Activated naive CD4-positive, alpha-beta T cell treated with anti-CD3 and anti-CD28 coated beads, Interleukin-2, amount 10 ng/mL, durations not matched to agents 7 days and 5 days (primary cell): ENCODE measurements at places on chromosomes 2 and 18.
A peak's percentile ranks its signal among the peaks of the same experiment; 100 is the strongest.

DNA sequence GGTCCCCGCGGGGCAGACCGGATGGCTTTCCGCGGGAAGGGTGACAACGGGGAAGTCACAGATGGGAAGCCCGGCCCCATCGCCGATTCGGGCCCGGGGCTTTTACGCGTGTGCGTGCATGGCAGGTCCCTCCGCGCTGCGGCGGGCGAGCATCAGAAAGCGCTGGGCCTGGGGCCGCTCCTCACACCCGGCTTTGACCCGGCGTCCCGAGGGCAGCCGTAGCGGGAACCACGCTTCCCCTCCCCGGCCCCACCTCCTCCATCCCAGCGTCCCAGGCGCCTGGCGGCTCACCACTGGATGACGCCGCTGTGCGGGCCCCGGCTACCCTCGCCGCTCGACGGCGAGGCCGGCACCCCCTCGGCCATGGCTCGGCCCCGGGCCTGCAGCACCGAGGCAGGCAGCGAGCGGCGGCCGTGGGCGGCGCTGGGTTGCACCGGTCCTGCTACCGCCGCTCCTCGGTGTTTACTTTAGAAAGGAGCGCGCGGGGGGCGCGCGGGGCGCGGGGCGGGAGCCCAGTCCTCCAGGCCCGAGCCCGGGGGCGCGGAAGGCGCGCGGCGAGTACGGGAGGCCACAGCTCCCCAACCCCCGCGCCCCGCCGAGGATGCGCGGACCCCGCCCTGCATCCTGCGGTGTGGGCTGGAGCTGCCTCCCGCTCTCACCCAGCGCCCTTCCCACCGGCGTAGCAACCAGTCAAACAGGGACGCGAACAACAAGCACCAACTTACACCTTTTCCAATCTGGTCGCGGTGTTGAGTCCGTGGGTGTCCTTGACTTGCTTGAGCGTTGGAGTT lies 806 bp downstream of the RFX8 start:
- DNase-seq = peak; percentile 61

GRCh38 chr2:109447251-109447661 lies 166.5 kb downstream of the SEPTIN10 start:
- no peak for DNase-seq

- no peak for DNase-seq
These were observed 48.7 kb downstream of the TTC39C start for GRCh38 chr18:24063121-24063731.

- no peak for DNase-seq
These were observed 407.0 kb downstream of the DSEL start for GRCh38 chr18:67109535-67109934.

GRCh38 chr2:227038550-227039189 lies 125.3 kb downstream of the COL4A4 start:
- no peak for DNase-seq

GRCh38 chr2:74812787-74813590 lies 20.9 kb upstream of the HK2 start:
- DNase-seq = no peak

- DNase-seq = no peak
These were observed 1.0 kb upstream of the HDAC4 start for GRCh38 chr2:239401881-239402233.

DNA sequence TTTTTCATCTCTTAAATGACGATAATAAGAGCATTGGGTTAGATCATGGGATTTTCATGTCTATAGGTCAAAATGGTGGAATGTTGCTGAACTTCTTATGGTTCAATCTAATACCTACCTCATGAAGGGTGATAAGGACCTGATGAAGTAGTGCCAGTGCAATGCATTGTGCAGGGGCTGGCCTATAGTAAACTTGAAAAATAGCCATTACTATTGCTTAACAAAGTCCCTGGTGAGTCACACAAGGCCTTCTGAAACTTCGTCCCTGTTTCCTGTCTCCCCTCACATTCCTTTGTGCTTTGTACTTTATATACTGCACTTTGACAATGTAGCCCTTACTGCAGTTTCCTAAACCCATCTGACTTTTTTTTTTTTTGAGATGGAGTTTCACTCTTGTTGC lies 515.9 kb downstream of the SLC4A3 start:
- DNase-seq = no peak

DNA sequence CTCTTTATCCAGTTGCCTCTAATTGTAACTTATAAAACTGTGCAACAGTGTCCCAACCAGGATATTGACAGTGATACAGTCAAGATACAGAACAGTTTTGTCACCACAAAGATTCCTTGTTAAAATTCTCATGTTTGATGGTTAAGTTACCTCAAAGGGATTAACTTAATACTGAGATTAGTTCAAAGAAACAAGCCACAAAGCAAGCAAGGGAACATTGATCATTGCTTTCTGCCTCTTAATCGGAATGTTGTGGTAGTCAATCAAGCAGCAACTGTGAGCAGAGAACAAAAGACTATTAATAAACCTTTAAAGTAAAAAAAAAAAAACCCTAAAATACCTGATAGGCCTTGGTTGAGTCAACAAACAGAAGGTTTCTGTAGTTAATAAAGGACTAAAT lies 352.3 kb downstream of the PARD3B start:
- no peak for DNase-seq

- DNase-seq = no peak
These were observed 1.4 kb downstream of the TM4SF20 start for GRCh38 chr2:227377467-227378351.

GRCh38 chr2:170812710-170813600 lies 3.7 kb upstream of the GAD1 start:
- no peak for DNase-seq

DNA sequence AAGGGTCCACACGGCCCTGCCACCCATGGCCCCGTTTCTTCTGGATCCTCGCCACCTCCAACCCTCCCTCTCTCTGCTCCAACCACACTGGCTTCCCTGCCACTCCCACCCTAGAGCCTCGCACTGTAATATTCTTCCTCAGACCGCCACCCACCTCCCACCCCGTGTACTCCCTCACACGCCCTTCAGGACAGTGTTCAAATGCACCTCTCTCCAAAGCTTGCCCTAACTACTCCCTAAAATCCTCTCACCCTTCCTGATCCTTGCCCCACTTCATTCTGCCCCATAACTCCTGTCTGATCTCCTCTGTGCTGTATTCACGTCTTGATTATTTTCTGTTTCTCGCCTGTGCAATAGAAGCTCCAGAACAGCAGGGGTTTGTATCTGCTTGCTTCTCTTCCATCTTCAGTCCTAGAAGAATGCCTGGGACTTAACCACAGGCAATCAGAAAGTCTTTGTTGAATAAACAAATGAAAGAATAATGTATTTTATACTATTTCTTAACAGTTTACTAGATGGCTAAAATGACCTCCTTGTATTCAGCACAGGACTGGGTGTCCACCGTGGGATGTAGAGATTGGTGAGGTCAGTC lies 25.5 kb downstream of the EPB41L3 start:
- DNase-seq = no peak

- DNase-seq = no peak
These were observed 57.6 kb upstream of the THUMPD2 start for GRCh38 chr2:39836638-39837037.

DNA sequence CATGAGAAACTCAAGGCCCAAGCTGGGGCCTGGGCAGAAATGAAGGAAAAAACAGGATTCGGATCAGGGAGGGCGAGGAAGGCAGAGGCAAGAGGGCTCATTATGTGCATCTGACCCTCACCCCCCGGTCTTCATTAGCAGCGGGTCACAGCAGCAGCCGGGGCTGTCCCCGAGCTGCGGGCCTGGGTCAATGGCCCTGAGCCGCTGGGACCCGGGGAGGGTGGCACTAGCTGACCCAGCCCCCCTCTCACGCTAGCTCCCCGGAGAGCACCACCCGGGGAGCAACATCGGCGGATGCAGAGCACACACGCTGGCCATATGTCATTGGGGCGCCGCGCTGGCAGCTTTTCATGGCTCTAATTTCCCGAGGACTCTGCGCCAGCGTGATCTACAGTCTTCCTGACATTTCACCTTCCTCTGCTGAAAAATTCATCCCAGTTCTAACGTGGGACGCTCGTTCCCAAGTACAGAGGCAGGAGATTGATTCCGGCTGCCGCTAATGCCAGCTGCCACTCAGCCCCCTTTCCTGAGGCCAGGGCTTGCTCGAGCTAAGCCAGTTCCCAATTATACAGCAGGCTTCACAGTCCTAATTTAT lies 63.7 kb downstream of the EIPR1 start:
- no peak for DNase-seq

DNA sequence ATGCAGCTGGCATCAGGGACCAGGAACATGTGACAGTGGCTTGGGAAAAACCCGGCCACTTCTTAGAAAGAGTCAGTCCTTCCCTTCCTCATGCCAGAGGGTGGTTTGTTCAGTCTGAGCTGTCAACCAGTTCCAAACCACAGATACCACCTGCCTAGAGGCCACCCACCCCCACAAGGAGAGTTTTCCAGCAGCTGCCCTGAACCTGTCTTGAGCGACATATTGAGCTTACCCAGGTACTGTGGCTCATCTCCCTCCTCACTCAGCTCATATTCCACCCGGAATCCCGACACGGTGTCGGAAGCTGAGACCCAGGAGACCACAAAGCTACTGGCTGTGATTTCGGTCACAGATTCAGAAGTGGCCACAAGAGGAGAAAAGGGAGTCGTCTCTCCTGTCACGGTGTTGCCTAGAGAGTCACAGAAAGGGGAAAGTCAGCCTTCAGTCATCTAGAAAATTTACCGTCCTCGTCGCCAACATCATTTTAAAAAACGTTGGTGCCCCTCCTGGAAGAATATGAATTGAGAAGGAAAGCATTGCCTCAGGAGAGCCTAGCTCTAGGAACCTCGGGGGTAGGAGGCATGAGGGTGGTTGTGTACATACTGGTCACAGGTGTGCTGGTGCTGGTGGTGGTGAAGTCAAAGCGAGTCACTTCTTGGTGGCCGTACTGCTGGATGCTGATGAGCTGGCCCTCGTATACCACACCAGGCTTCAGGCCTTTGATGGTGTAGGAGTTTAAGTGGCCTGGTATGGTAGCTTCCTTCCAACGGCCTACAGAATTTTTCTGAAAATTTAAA lies 26.3 kb downstream of the FN1 start:
- no peak for DNase-seq

- DNase-seq = no peak
These were observed 234.9 kb upstream of the RASGRP3 start for GRCh38 chr2:33241581-33241980.

DNA sequence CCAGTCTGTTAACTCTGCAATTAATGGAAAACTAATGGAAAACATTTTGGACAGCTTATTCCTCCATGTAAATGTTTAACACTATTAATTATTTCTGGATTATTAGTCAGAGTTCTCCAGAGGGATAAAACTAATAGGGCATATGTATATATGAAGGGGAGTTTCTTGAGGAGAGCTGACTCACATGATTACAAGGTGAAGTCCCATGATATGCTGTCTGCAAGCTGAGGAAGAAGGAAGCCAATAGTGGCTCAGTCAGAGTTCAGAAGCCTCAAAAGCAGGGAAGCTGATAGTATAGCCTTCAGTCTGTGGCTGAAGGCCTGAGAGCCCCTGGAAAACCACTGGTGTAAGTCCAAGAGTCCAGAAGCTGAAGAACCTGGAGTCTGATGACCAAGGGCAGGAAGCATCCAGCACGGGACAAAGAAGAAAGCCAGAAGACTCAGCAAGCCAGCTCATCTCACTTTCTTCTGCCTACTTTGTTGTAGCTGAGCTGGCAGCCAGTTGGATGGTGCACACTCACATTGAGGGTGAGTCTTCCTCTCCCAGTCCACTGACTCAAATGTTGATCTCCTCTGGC lies 136.0 kb downstream of the PTH2R start:
- no peak for DNase-seq

- no peak for DNase-seq
These were observed 363.6 kb downstream of the RNF144A start for GRCh38 chr2:7280790-7281189.

DNA sequence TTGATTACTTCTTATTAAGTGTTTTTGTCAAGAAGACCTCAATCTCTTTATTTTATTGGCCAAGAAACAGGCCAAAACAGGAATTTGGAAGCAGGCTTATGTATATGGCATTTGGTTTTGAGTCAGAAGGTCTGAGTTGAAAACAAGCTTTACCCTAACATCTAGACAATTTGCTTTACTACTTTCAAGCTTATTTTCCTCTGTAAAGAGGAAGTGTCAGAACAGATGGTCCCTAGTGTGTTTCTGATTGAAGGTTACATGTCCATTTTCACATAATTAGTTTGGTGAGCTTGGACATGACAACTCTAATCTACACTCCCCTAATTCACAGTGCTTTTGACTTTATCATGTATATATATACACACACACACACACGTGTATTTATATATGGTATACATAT lies 19.8 kb upstream of the MAP4K4 start:
- no peak for DNase-seq

- DNase-seq = no peak
These were observed 43.7 kb upstream of the IGFBP5 start for GRCh38 chr2:216739035-216739434.

DNA sequence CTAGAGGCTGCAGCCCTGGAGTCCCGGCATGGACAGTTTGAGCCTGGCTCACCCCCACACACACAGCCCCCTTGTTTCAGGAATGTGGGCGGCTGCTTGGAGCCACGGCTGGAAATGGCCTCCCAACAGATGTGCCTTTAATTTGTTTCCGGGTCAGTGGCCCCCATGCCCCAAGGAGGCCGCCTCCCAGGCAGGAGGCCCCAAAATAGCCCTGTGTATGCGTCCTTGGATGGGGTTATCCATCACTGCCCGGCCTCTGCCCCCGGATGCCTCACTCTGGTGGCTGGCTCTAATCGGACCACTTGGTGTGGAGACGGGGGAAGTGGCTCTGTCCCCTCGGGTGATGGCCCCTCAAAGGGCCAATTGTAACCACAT lies 151.9 kb upstream of the MYCN start:
- no peak for DNase-seq

DNA sequence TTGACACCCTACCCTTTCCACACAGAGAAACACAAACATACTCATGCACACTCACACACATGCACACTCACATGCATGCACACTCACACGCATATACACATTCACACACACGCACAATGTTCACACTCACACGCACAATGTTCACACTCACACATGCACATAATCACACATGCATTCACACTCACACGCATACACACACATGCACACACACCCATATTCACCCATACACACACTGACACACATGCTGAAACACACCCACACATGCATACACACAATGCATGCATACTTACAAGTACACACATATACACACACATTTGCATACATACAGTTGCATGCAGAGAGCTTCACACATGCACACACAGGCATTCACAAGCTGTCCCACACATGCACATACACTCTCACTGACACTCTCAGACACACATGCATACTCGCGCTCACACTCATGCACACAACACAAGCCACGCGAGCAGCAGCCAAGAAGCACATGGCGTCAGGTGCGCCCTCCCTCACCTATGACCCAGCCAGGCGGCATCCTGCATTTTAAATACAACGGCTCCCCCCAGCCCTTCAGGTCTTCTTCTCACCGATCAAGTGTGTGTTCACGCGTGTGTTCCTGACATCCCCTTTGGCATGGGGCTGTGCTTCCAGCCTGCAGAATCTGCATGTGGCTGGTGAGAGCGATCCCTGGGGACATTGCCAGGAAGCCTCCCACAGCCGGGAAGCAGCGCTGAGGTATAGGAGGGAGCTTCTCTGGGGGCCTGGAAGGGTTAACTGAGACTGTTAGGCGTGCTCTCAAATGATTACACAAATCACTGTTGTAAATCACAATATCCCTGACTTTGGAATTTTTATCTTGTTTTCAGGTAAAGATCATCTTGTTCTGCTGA lies 195.1 kb downstream of the RTP5 start:
- DNase-seq = no peak
